ENCODE measurements at places on chromosomes 6 and 20. TPM values are rescaled to one million over a fixed set of nuclear protein-coding genes. Genes with fewer than 3 reads are reported as not detected.

DNA sequence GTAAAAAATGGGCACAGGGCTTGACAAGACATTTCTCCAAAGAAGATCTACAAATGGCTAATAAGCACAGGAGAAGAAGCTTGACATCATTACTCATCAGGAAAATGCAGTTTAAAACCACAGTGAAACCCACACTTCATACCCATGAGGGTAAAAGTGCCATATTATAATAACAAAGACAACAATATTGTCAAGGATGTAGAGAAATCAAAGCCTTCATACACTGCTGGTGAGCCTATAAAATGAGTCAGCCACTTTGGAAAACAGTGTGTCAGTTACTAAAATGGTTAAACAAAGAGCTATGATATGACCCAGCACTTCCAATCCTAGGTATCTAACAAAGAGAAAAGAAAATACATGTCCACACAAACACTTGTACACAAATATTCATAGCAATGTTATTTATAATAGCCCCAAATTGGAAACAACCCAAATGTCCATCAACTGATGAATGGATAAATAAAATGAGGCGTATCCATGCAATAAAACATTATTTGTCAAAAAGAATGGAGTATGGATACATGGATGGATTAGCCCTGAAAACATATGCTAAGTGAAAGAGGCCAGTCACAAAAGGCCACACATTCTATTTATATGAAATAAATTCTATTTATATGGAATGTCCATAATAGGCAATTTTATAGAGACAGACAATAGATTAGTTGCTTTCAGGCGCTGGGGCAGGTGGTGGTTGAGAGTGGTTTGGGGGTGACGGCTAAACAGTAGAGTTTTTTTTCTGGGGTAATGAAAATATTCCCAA is 11.5 kb upstream of the IL20RA start:
- no peaks in the 10 kb centered on the region for H3K4me1 ChIP-seq
- no peaks in the 10 kb centered on the region for H3K27me3 ChIP-seq
- no peaks in the 10 kb centered on the region for H3K36me3 ChIP-seq
- no peak for DNase-seq
- no peak overlapping the region for H3K4me3 ChIP-seq

- no peaks in the 10 kb centered on the region for H3K27me3 ChIP-seq
- H3K27ac ChIP-seq: no peak overlapping the region
- no peaks in the 10 kb centered on the region for H3K4me1 ChIP-seq
- H3K4me3 ChIP-seq: no peak overlapping the region
- no peak for DNase-seq
- no peaks in the 10 kb centered on the region for H3K36me3 ChIP-seq
These were observed 8.7 kb upstream of the SRPK1 start for GRCh38 chr6:35929601-35930000.

GRCh38 chr6:39493174-39493573 is 170.7 kb upstream of the KCNK16 start:
- H3K4me3 ChIP-seq: no peak overlapping the region
- DNase-seq: no peak
- peaks cover 16% of the 10 kb centered on the region for H3K27me3 ChIP-seq
- H3K4me1 ChIP-seq: peaks cover 27% of the 10 kb centered on the region
- no peaks in the 10 kb centered on the region for H3K36me3 ChIP-seq
- no peak overlapping the region for H3K27ac ChIP-seq

The FAM184A gene
- total RNA-seq: 0.30 TPM

The ID4 gene
- total RNA-seq: 37.0 TPM

The KCNQ5 gene
- 1.4 TPM for total RNA-seq

The RAD21L1 gene
- total RNA-seq: not detected

The GMDS gene
- 25.5 TPM for total RNA-seq

GRCh38 chr6:24183584-24183983 is 57.6 kb downstream of the NRSN1 start:
- H3K36me3 ChIP-seq: no peaks in the 10 kb centered on the region
- no peak for DNase-seq
- no peaks in the 10 kb centered on the region for H3K27me3 ChIP-seq
- no peak overlapping the region for H3K27ac ChIP-seq
- no peak overlapping the region for H3K4me3 ChIP-seq

The PRRT1 gene
- total RNA-seq: 0.87 TPM

DNA sequence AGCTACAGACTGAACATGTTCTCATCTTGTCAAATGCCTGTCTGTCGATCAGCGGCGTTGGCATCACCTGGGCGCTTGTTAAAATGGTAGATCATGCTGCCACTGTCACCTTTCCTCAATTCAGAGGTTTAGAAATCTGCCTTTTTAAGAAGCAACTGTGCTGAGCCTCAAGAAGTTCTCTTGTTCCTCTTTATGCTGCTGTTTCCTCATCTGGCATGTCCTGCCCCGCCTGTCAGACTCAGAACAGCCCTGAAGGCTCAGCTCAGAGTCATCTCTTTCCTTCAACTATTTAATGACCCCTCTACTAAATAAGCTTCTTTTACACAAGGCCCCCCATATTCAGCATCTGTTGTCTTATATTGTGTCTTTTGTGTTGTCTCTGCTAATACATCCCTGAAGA is 368.2 kb downstream of the EPM2A start:
- no peak overlapping the region for H3K4me3 ChIP-seq
- no peaks in the 10 kb centered on the region for H3K36me3 ChIP-seq
- H3K4me1 ChIP-seq: no peaks in the 10 kb centered on the region
- H3K27me3 ChIP-seq: no peaks in the 10 kb centered on the region
- no peak overlapping the region for H3K27ac ChIP-seq

GRCh38 chr6:62391358-62391757 is 105.3 kb upstream of the KHDRBS2 start:
- no peaks in the 10 kb centered on the region for H3K27me3 ChIP-seq
- no peak overlapping the region for H3K4me3 ChIP-seq
- H3K27ac ChIP-seq: no peak overlapping the region
- DNase-seq: no peak

The SEMG1 gene
- total RNA-seq: not detected

DNA sequence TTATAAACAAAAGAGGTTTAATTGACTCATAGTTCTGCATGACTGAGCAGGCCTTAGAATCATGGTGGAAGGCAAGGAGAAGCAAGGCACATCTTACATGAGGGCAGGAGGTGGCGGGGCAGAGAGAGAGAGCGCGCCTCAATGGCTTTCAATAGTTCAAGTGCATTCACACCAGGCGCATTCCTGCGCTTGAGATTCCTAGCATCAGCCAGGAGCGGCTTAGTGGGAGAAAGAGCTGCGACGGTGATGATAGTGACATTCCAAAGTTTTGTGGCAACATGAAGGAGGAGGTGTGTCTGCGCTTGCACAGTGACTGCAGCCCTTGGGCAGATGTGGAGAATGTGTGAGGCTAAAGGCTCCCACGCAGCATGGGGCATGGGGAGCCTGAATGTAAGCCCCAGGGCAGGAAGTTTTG is 25.0 kb upstream of the EMILIN3 start:
- H3K27me3 ChIP-seq: no peaks in the 10 kb centered on the region
- H3K4me3 ChIP-seq: no peak overlapping the region
- no peaks in the 10 kb centered on the region for H3K36me3 ChIP-seq

GRCh38 chr6:71332012-71332411 is 43.4 kb downstream of the OGFRL1 start:
- DNase-seq: no peak
- H3K27ac ChIP-seq: no peak overlapping the region
- no peaks in the 10 kb centered on the region for H3K36me3 ChIP-seq
- H3K4me3 ChIP-seq: no peak overlapping the region
- no peaks in the 10 kb centered on the region for H3K27me3 ChIP-seq
- no peaks in the 10 kb centered on the region for H3K4me1 ChIP-seq

The TULP1 gene
- total RNA-seq: not detected

- no peaks in the 10 kb centered on the region for H3K27me3 ChIP-seq
- peaks cover 5% of the 10 kb centered on the region for H3K4me1 ChIP-seq
- no peak overlapping the region for H3K4me3 ChIP-seq
- DNase-seq: no peak
- no peak overlapping the region for H3K27ac ChIP-seq
These were observed 146.1 kb downstream of the TFAP2A start for GRCh38 chr6:10268611-10269310.

DNA sequence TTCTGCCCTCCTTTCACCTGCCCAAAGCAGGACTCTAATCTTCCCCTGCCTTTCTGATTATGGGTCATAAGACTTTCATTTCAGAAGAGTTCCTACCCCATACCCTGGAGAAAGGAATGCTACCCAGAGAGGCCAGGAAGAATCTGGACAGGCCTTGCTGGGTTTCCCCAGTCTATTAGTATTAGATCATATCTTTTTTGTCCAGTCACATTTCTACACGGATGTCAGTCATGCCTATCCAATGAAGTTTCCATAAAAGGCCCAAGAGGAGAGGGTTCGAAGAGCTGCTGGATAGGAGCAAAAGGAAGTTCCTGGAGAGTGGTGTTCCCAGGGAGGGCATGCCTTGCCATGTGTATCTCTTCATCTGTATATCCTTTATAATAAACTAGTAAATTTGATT is 3.2 kb downstream of the POLH start:
- H3K36me3 ChIP-seq: peaks cover 21% of the 10 kb centered on the region
- no peaks in the 10 kb centered on the region for H3K27me3 ChIP-seq

- H3K27me3 ChIP-seq: no peaks in the 10 kb centered on the region
- no peak for DNase-seq
- no peak overlapping the region for H3K4me3 ChIP-seq
- H3K36me3 ChIP-seq: no peaks in the 10 kb centered on the region
- peaks cover 52% of the 10 kb centered on the region for H3K4me1 ChIP-seq
These were observed 23.4 kb upstream of the SLCO4A1 start for GRCh38 chr20:62618611-62619529.

DNA sequence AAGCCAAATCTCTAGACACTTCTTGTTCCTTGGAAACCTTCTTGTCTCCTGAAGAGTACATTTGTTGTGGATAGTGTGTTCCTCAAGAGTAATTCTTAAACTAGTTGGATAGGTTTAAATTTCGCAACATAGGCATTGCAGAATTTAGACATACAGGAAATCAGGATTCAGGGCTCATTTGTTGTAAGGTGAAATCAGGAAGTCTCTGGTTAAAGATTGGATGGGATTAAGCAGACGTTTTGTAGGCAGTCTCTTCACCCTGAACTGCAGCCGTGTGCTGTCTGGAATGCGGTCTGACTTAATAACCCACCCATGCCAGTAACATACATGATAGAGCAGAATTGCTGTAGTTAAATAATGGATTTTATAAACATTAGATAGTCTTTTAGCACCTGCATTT is 21.7 kb downstream of the HIVEP1 start:
- H3K4me3 ChIP-seq: no peak overlapping the region
- no peaks in the 10 kb centered on the region for H3K27me3 ChIP-seq
- DNase-seq: no peak
- no peak overlapping the region for H3K27ac ChIP-seq
- H3K36me3 ChIP-seq: no peaks in the 10 kb centered on the region

GRCh38 chr6:157035546-157035945 is 258.4 kb downstream of the ARID1B start:
- no peaks in the 10 kb centered on the region for H3K27me3 ChIP-seq
- peaks cover 35% of the 10 kb centered on the region for H3K4me1 ChIP-seq
- no peak overlapping the region for H3K4me3 ChIP-seq
- H3K36me3 ChIP-seq: no peaks in the 10 kb centered on the region
- no peak for DNase-seq

GRCh38 chr20:23235173-23236027 is 115.2 kb upstream of the NXT1 start:
- no peaks in the 10 kb centered on the region for H3K36me3 ChIP-seq
- no peak overlapping the region for H3K4me3 ChIP-seq
- H3K27me3 ChIP-seq: no peaks in the 10 kb centered on the region
- no peak for DNase-seq
- no peaks in the 10 kb centered on the region for H3K4me1 ChIP-seq

The COL21A1 gene
- 2.1 TPM for total RNA-seq

- no peaks in the 10 kb centered on the region for H3K36me3 ChIP-seq
- no peaks in the 10 kb centered on the region for H3K27me3 ChIP-seq
- DNase-seq: no peak
- H3K4me1 ChIP-seq: peaks cover 23% of the 10 kb centered on the region
- H3K27ac ChIP-seq: peak overlapping the region; percentile 80
These were observed 24.5 kb upstream of the PIM1 start for GRCh38 chr6:37145443-37145842.

GRCh38 chr6:131062241-131063027 is 611 bp downstream of the EPB41L2 start:
- DNase-seq: no peak
- H3K27me3 ChIP-seq: no peaks in the 10 kb centered on the region
- peaks cover 5% of the 10 kb centered on the region for H3K4me1 ChIP-seq
- H3K27ac ChIP-seq: peak overlapping the region; percentile 73
- H3K36me3 ChIP-seq: no peaks in the 10 kb centered on the region

DNA sequence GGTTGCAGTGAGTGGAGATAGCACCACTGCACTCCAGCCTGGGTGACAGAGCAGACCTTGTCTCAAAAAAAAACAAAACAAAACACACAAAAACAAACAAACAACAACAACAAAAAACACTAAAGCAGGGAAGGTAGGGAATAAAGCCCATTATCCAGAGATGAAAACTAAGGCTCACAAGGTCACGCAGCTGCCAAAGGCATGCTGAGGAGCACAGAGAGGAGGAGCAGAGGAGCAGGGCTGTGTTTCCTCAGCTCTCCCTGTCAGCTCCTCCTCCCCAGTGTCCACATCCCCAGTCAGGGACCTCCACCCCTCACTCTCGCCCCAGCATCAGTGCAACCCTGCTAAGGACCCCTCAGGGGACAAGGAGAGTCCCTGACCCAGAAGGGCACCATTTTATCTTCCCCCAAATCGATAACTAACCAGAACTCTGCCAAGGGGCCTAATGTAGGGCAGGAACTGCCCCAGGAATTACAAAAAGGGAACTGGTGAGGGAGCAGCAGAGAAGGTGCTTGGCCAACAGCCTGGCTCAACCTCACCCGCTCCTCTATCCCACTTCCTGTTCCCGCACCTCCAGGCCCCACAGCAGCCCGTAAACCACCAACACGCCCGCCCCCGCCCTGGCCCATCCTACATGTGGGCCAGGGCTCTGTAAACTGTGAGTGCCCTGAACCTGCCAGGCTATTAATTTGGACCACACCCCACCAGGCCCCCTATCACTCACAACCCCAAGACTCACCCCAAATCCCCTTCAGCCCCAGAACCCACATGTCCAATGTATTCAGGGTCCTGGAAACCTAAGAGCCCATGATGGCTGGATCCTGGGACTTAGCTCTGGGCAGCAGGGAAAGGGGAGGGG is 9.0 kb downstream of the TEAD3 start:
- DNase-seq: no peak
- peaks cover 5% of the 10 kb centered on the region for H3K27me3 ChIP-seq
- H3K36me3 ChIP-seq: no peaks in the 10 kb centered on the region
- H3K27ac ChIP-seq: peak overlapping the region; percentile 95
- H3K4me1 ChIP-seq: peaks cover 98% of the 10 kb centered on the region

DNA sequence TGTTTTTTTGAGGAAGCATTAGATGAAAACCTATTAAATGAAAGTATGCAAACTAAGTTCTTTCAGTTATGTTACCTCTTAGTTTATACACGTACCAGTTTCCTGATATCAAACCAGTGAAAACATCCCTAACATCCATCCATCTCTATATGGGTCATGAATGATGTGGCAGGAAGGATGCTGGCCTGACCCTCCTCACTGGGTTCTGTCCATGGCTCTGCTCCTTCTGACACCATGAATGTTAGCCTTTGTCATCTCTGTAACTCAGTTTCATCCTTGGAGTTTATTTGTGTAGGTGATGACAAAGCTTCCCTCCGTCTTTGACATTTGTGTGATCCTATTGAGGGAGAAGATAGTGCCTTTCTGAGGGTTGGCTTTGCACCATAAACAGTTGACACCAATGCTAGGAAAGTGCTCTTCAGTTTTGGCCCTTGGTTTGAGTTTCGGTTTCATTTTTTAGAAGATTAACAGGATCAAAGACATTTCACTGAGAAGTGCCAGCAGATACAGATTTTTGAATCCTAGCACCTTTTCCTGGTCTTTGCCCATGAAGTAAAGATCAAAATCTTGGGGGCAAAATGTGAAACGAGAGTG is 72.0 kb upstream of the SCGN start:
- no peak overlapping the region for H3K27ac ChIP-seq
- no peak for DNase-seq
- H3K36me3 ChIP-seq: no peaks in the 10 kb centered on the region
- H3K27me3 ChIP-seq: no peaks in the 10 kb centered on the region
- no peaks in the 10 kb centered on the region for H3K4me1 ChIP-seq

The MAP7 gene
- total RNA-seq: 30.7 TPM

Measured in esophagus squamous epithelium (tissue), 5 donors.